ENCODE measurements at places on chromosomes 5 and 9. TPM values are rescaled to one million over a fixed set of nuclear protein-coding genes. Genes with fewer than 3 reads are reported as not detected.

GRCh38 chr9:88775037-88775471 lies 216.2 kb upstream of the S1PR3 start:
- peaks cover 2% of the 10 kb centered on the region for H3K27me3 ChIP-seq
- no peak for DNase-seq
- no peak overlapping the region for H3K4me3 ChIP-seq
- no peak overlapping the region for H3K27ac ChIP-seq
- 0 out of 2 replicates have a peak, but pooled peaks cover 8% of the 10 kb centered on the region for H3K4me1 ChIP-seq

DNA sequence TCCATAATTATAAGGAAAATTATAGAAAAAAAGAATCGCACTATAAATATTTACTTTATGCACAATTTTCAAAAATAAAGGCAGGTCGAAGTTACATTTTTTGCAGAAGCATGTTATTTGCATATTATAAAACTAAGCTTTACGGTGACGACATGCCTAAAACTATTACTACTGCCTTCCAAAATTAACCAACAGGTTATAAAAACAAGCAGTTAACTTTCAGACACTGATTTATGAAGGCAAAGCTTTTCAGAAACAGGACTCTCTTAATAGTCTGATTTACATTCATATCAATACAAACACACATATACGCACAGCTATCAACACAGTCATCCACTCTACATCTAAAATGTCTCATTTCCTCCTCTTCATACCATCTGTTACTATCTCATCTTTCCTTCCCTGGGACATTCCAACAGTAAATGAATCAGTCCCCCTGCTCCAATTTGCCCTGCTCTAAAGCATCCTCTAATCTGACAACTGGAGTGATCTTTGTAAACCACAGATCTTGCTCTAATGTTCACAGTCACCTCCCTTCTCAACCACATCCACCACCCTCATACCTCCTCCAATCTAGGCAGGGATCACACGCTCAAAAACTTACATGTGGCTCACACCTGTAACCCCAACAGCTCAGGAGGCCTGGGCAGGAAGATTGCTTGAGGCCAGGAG lies 21.6 kb downstream of the FBXW11 start:
- no peak overlapping the region for H3K27ac ChIP-seq
- H3K27me3 ChIP-seq, result no peaks in the 10 kb centered on the region
- no peaks in the 10 kb centered on the region for H3K36me3 ChIP-seq
- DNase-seq, result no peak
- H3K4me1 ChIP-seq, result no peaks in the 10 kb centered on the region
- no peak overlapping the region for H3K4me3 ChIP-seq

DNA sequence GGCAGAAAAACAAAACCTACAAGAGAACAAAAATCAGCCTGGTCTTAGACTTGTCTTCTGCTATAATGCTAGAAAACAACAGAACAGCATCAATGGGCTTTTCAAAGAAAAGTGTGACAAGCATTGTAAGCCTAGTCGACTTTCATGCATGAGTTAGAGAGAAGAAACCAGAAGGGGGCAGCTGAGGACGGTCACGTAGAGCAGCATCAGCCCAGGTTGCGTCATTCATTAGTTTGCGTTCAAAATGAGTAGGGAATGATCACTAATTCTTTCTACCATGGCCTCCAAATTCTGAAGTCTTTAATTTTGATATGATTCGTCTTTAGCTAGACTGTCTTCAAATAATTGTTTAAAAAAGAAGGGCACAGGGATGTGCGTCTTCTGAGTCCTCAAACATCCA lies 4.7 kb upstream of the ISCA1 start:
- H3K4me1 ChIP-seq, result peaks cover 22% of the 10 kb centered on the region
- no peak overlapping the region for H3K27ac ChIP-seq
- no peak overlapping the region for H3K4me3 ChIP-seq
- H3K36me3 ChIP-seq, result 0 out of 3 replicates have a peak, but pooled peaks cover 2% of the 10 kb centered on the region

- H3K4me1 ChIP-seq, result peaks cover 56% of the 10 kb centered on the region
- H3K4me3 ChIP-seq, result peak overlapping the region; percentile 98
- peak overlapping the region; percentile 56 for H3K27ac ChIP-seq
- DNase-seq, result peak; percentile 29
- H3K27me3 ChIP-seq, result no peaks in the 10 kb centered on the region
- H3K36me3 ChIP-seq, result peaks cover 18% of the 10 kb centered on the region
These were observed 1.4 kb downstream of the FAM193B start for GRCh38 chr5:177552839-177553455.

DNA sequence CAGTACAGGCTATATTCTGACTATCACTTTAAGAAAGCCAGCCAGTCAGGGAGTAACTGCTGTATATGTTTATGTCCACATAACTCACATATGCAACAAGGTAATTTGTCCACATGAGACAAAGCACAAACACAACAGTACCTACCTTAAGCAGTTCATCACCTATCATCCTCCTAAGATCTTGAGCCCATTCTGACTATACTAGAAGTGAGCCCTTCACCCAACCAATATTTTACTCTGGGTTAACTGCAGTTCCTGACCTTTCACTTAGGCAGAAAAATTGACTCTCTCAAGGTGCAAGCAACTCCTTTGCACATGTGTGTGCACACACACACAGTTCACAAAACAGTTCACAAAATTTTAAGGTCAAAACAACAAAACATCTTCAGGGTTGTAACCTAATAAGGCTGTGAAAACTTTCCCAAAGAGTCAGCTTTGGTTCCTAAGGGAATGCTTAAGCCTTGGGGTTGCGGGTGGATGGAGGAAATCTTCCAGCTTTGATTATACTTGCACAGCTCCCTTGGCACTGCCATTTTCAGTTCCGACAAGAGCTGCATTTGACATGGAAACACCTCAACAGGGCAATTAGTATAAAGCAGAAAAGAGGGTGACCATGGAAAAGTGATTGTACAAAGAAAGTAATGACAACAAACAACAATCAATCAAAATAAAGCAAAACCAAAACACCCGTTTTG lies 215.3 kb downstream of the NFIB start:
- no peak overlapping the region for H3K27ac ChIP-seq
- H3K36me3 ChIP-seq, result no peaks in the 10 kb centered on the region
- H3K4me3 ChIP-seq, result no peak overlapping the region
- DNase-seq, result no peak
- no peaks in the 10 kb centered on the region for H3K27me3 ChIP-seq

DNA sequence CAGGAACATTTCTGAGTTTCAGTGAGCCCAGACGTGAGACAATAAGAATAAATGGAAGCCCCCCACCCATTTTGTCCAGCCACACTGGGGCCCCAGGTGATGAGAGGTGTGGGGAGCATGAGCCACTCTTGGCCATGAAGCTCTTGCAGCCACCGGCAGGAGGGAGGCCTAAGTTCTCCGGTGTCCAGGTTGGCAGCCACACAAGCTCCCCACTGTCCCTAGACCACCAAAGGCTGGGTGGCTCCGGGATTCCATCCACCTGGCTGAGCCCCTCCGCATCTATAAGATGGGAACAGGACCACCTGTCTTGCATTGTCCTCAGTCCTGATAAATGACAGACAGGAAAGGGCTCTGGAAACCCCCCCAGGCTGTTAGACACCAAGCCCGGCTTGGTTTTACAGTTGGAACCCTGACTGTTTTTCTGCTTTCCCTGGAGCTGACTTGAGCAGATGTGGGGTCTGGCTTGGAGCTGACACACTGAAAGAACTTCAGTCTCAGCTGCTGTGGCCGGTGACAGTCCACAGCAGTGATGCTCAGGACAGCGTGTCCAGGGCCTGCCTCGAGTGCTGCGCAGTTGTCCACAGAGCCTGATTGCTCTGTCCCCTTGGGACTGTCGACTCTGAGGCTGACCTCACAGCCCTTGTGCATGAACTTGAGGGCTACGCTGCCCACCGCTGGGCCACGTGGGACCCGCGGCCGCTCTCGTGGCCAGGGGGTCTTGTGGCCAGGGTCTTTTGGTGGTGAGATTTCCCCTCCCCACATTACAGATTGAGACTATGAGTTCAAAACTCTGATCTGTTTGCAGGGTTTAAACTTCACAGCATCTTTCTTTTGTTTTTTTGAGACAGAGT lies 74.8 kb downstream of the PSMB7 start:
- no peak overlapping the region for H3K27ac ChIP-seq
- no peaks in the 10 kb centered on the region for H3K4me1 ChIP-seq
- H3K4me3 ChIP-seq, result no peak overlapping the region
- no peak for DNase-seq
- peaks cover 73% of the 10 kb centered on the region for H3K36me3 ChIP-seq

GRCh38 chr5:8831854-8832253 lies 714.0 kb downstream of the SEMA5A start:
- no peaks in the 10 kb centered on the region for H3K27me3 ChIP-seq
- H3K27ac ChIP-seq, result no peak overlapping the region
- no peak overlapping the region for H3K4me3 ChIP-seq
- H3K4me1 ChIP-seq, result no peaks in the 10 kb centered on the region

- H3K4me3 ChIP-seq, result no peak overlapping the region
- no peak overlapping the region for H3K27ac ChIP-seq
- peaks cover 4% of the 10 kb centered on the region for H3K27me3 ChIP-seq
- no peak for DNase-seq
- peaks cover 8% of the 10 kb centered on the region for H3K4me1 ChIP-seq
- no peaks in the 10 kb centered on the region for H3K36me3 ChIP-seq
These were observed 77.8 kb upstream of the ZNF618 start for GRCh38 chr9:113798062-113799030.

GRCh38 chr5:68839019-68839552 lies 254.7 kb upstream of the SLC30A5 start:
- no peak overlapping the region for H3K27ac ChIP-seq
- no peaks in the 10 kb centered on the region for H3K4me1 ChIP-seq
- no peak for DNase-seq
- no peak overlapping the region for H3K4me3 ChIP-seq
- H3K36me3 ChIP-seq, result no peaks in the 10 kb centered on the region

- no peak overlapping the region for H3K4me3 ChIP-seq
- H3K4me1 ChIP-seq, result peaks cover 78% of the 10 kb centered on the region
- H3K27me3 ChIP-seq, result no peaks in the 10 kb centered on the region
- no peaks in the 10 kb centered on the region for H3K36me3 ChIP-seq
These were observed 123.1 kb upstream of the ANKRD55 start for GRCh38 chr5:56356121-56356835.

DNA sequence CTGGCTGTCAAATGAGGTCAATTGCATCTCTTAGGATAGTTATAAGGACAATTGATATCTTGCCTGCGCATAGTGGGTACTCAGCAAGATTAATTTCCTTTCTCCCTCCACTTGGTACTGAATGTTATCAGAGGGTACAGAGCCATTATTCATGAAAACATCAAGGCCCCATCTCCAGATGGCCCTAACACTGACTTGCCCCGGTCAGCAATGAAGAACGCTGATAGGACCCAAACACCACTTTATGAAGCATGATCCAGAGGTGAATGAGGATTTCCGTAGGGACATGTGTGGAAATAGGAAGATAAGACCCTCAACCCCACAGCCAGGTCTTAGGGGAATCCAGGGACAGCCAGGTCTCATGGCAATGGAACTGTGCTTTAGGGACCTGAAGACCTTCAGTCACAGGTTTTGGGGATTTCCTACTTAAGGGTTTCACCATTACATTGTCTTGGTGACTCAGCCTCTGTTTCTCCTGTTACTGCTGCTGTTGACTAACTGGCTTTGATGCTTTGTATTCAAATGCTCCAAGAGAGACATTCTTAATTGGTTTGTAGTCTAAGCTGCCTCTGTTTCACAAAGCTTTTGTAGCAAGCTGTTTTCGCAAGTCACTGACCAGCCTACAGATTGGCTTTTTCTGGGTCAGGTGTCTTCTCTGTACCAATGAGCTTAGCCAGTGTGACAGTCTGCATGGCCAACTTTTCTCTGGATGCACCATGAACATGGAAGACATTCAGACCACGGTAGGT lies 35.3 kb upstream of the IQGAP2 start:
- DNase-seq, result no peak
- H3K4me3 ChIP-seq, result no peak overlapping the region
- H3K4me1 ChIP-seq, result peaks cover 25% of the 10 kb centered on the region
- H3K27ac ChIP-seq, result no peak overlapping the region
- H3K27me3 ChIP-seq, result 0 out of 2 replicates have a peak, but pooled peaks cover 1% of the 10 kb centered on the region

DNA sequence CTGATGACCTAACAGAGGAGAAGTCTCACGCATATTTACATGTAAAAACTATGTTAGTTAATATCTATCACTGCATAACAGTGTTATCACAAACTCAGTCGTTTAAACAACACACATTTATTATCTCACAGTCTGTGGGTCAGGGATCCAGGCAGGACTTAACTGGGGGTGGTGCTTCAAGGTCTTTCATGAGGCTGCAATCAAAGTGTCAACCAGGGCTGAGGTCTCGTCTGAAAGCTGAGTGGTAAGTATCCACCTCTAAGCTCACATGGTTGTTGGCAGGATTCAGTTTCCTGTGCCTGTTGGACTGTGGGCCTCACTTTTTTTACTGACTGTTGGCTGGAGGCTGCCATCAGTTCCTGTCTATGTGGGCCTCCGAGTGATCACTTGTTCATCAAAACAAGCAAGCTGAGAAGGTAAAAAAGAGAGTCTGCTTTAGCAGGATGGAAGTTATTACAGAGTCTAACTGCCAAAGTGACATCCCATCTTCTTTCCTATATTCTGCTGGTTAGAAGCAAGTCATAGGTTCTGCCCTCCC lies 188.6 kb downstream of the CARTPT start:
- no peak overlapping the region for H3K27ac ChIP-seq
- no peaks in the 10 kb centered on the region for H3K27me3 ChIP-seq
- DNase-seq, result no peak
- H3K4me1 ChIP-seq, result peaks cover 7% of the 10 kb centered on the region
- H3K4me3 ChIP-seq, result no peak overlapping the region

DNA sequence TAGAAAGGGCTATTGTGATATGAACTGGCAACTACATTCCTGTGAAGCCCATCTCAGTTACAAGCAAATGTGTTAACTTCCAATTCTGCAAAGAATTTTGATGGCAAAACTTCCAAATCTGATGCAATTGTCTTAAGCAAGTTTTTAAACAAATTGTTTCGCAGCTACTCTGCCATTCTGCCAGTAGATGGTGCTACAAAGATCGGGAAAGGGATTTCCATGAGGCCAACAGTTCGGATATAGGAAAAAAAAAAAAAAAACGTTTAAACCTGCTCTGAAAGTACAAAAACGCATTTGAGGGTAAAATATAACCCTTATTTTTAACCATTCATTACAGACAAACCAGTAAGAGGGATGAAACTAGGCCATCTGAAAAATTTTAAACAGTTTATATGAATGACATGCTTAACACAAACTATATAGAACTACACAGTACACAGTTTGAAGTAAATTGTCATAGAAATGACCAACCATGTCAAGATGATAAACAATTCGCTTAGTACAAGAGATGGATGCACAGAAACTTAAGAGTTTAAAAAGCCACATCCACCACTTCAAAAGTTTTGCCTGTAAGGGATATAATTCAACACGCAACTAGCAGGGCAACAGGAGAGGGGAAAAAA lies 2.2 kb downstream of the HNRNPA0 start:
- DNase-seq, result peak; percentile 73
- peak overlapping the region; percentile 41 for H3K27ac ChIP-seq
- H3K4me1 ChIP-seq, result peaks cover 26% of the 10 kb centered on the region
- H3K36me3 ChIP-seq, result no peaks in the 10 kb centered on the region
- H3K27me3 ChIP-seq, result no peaks in the 10 kb centered on the region
- H3K4me3 ChIP-seq, result peak overlapping the region; percentile 98

ANXA6 gene
- total RNA-seq, result 154 TPM

C5orf52 gene
- not detected for total RNA-seq

SH3RF2 gene
- 3.1 TPM for total RNA-seq

RASEF gene
- 0.07 TPM for total RNA-seq

Data from HepG2 (cell line).